Activated CD4-positive, CD25-positive, alpha-beta regulatory T cell treated with anti-CD3 and anti-CD28 coated beads, Interleukin-2, amount 50 U/mL, for 24 hours (primary cell): ENCODE measurements at places on chromosomes 13 and 19.
A peak's percentile ranks its signal among the peaks of the same experiment; 100 is the strongest.

- ATAC-seq = peak; percentile 89
Observed at GRCh38 chr19:34232566-34233481, 21.5 kb upstream of the GARRE1 start.

DNA sequence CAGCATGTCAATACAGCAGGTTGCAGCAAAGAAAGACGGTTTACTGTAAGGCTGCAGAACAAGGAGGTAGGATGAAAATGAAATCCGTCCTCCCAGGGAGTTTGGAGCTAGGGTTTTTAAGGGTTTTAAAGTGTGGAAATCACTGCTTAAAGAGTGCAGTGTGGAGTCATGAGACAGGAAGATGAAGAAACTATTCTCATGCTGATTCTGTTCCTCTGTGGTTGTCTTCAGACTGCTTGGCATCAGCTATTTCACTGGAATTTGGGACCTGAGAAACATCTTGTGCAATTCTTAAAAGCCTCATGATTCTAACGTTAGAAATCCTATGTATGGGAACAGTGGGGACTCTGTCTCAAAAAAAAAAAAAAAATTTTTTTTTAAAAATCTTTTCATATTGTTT is 11.4 kb downstream of the ZNF331 start:
- ATAC-seq = no peak

DNA sequence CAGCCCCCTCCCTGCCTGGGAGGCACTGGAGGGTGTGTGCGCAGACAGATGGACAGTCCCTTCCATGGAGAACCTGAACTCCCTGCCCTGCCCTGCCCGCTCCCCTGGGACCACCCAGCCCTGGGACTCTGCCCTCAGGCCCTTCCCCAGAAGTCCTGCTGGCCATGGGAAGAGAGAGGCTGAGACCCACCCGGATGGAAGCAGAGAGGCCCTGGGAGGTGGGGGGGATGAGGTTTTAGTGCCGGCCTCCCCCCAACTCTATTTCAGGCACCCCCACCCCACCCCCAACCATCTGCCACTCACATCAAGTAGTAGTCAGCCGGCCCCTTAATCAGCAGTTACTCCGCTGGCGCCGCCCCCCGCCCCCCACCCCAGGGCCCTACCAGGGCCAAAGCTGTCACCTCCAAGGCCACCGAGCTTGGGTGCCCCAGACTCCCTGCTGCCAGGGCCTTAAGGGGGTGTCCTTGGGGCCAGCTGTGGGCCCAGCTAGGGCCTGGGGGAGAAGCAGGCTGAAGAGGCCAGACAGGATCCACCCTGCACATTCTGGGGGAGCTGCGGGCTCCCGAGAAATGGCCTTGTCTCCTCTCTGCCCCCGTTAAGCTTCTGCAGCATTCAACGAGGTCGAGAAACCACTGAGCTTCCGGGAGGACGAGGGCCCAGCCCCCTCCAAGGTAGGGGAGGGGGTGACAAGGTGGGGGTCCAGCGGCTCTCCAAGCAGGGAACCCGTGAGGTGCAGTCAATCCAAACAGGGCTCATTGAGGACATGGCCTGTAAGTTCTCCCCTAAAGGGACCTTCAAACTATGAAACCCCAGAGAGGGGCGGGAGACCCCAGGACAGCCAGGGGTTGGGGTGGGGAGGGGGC is 17.4 kb downstream of the NMRK2 start:
- no peak for ATAC-seq

DNA sequence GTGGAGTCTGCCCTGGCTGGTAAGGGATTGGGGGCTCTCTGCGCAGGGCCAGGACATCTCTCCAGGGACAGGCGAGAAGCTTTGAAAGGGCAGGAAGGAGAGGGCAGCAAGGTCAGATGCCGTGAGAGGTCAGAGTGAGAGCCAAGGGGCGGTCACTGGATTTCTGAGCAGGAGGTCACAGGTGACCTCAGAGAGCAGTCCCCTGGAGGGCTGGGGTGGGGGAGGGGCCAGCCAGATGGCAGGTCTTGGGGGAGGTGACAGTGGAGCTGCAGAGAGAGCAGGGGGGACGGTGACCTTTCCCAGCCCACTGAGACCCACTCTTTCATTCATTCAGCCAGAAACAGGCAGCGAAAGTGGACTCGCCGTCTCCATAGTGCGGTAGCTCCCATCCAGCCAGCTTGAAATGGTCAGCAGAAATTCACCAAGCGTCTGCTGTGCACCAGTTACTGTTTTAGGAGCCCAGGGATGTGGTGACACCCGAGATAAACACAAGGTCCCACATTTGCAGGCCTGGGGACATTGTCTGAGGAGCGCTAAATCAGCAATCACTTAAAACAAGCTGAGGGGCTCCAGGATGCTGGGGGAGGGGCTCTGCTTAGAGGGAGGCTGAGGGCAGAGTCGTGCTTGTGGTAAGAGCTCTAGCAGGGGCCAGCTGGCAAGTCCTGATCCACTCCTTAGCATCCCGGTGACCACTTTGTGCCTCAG is 10.2 kb downstream of the CARM1 start:
- no peak for ATAC-seq

DNA sequence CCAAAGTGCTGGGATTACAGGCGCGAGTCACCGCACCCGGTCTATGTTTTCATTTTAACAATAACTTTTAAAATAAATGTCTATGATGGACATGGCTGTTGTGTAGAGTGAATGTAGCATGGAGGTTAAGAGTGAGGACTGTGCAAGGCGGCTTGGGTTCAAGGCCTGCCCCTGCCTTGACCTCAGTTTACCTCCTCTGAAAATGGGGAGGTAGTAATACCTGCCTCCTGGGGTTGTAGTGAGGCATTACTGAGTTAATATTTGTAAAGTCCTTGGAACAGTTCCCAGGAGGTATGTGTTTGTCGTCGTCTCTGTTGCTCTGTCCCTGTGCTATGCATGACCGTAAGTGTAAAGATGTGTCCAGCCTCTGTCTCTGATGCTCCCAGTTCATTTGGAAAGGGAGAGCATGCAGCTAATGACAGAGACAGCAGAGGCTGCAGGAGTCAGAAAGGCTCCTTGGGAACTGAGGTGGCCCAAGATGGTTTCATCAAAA is 9.4 kb downstream of the GARRE1 start:
- ATAC-seq = no peak

DNA sequence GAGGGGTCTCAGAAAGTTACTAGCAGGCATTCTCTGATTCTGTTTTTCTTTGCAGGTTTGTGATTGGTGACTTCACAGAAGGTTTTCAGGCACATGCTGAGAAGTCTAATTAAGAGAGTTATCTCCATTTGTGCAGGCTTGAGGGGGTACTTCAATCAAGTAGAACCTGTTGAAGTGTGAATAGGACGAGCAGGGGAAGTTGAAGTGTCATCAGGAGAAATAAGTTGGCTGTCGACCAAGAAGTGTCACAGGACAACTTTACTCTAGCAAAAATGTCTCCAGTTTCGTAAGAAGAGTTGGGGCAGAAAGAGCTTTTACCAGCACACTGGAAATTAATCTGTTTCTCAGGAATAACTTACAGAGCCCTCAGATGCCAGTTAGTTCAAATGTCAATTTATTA is 576.5 kb upstream of the SLITRK5 start:
- no peak for ATAC-seq

- no peak for ATAC-seq
Observed at GRCh38 chr13:58302349-58302748, 670.8 kb downstream of the PCDH17 start.

- no peak for ATAC-seq
Observed at GRCh38 chr13:94712812-94713560, 641 bp upstream of the SOX21 start.

DNA sequence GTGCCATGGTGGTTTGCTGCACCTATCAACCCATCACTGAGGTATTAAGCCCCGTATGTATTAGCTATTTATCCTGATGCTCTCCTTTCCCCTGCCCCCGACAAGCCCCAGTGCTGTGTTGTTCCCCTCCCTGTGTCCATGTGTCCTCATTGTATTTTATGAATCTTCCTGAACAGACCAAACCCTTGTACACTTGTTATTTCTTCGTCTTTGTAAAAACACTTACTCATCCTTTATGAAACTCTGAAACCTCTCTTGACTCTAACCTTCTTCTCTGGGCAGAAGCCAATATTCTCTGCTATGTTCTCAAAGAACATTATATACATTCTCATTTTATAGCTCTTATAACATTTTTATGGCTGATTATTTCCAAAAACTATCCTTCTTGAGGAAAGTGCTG is 746.9 kb downstream of the EFNB2 start:
- ATAC-seq = no peak

DNA sequence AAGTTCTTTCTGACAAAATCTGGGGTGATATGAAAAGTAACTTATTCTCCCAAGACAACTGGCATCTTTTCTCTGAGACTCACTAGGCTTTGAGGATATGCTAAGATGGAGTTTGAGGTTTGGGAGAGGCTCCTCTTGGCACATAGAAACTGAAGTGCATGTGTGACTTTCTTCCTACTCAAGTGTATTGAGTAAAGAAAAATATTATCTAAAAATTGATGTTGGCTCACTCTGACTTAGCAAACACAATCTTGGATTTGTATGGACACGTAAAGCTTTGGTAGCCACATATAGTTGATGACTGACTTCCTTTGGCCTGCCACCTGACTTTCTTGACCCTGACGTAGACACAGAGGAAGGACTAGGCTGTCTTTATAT is 71.1 kb upstream of the KLF12 start:
- ATAC-seq = no peak

DNA sequence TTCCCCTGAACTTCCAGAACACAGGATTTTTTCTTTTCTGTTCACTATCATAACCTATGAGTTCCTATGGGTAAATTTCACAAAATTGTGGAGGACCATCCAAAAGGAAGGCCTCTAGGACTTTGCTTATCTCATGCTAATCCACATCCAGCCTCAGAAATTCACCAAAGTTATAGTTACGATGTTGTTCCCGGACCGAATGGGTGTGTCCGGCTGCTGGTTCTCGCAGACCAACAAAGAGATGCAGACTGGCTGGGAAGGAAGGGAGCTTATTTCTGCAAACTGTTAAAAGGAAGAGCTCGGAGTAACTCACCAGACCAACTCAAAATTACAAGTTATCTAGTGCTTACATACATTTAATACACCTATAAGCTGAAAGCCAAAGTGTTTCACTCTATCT is 882.9 kb upstream of the SPRY2 start:
- no peak for ATAC-seq

- ATAC-seq = no peak
Observed at GRCh38 chr13:27309401-27309958, 38.9 kb downstream of the RASL11A start.

- ATAC-seq = no peak
Observed at GRCh38 chr13:76955193-76955592, 6.9 kb downstream of the ACOD1 start.

- no peak for ATAC-seq
Observed at GRCh38 chr19:13056052-13056660, 46.5 kb downstream of the LYL1 start.

DNA sequence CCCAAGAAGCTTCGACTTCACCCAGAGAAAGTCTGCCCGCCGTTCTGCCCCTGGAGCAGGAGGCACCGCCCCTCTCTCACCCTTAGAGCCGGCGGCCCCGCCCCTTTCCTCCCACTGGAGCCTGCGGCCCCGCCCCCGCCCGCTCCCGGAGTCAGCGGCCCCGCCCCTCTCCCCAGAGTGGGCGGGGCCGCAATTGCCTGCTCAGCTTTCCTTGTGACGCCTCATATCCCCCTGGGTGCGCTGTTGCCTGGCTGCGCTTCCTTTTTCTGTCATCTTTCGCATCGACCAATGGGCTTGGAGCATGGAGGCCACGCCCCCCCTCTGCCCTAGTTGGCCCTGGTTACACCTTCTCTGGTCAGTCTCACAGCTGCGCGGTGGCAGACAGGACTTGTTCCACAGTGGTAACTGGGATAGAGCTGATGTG is 38.2 kb upstream of the ZNF492 start:
- ATAC-seq = no peak

- ATAC-seq = no peak
Observed at GRCh38 chr13:105642511-105642958, 892.9 kb downstream of the EFNB2 start.

DNA sequence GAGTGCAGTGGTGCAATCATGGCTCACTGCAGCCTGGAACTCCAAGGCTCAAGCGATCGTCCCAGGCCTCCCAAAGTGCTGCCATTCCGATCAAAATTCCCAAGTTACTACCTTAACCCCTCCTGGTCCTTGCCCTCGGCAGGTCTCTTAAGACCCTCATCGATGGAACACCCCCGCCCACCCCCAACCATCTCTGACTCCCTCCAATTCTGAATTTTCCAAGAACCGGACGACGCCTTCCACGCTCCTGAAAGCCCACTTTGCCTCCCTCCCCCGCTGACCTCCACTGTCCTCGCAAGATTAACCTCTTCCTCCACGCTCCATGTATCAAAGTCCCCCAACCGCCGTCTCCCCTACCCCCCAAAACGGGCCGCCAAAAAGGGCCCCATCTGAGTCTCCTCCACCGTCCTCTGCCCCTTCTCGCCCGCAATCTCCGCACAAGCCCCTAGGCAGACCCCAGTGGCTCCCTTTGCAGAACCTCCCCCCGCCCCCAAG is 539 bp downstream of the DAPK3 start:
- peak; percentile 1 for ATAC-seq

DNA sequence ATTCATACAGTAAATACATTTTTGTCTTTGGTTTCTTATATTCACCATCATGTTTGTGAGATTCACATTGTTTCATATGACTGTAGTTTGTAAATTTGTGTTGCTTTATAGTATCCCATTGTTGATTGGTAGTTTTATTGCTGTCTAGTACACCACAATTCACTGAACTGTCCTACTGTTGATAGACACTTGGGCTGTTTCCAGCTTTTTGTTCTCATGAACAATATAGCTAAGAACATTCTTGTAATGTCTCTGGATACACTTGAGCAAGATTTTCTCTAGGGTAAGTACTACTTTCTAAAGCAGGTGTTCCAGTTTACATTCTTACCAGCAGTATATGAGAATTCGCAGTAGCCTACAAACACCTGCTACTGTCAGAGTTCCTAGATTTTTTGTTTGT is 37.8 kb downstream of the SKA3 start:
- no peak for ATAC-seq

DNA sequence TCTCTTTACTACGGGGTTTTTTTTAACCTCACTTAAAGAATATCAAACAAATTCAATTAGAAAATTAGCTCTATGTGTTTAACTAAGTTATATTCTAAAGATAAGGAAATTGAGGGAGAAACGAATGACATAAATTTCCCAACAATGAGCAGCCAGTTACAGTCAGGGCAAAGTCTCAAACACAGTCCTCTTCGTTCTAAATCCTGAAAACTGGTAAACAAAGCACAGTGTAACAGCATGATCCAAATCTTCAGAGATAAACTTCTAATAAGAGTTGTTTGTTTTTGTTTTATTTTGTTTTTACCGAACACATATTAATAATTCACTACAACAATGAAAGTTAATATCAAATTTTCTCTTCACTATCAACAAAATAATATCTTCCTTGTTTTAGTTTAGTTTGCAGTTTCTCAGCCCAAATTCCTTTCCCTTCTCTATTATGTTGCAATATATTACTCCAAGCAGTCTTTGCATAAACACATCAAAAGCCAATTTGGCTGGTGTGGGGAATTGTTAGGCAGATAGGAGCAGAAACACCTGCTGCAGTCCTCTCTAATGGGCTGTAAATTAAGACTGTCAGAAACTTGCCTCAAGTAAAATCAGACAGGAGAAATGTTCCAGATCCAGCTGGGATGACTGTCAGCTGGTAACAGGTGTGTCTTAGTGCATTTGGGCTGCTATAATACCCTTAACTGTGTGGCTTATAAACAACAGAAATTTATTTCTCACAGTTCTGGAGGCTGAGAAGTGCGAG is 106.5 kb upstream of the SGCG start:
- no peak for ATAC-seq

GRCh38 chr19:44050740-44051649 is 841 bp upstream of the ZNF223 start:
- ATAC-seq = peak; percentile 54
